ENCODE measurements at places on chromosomes 6 and 20.

DNA sequence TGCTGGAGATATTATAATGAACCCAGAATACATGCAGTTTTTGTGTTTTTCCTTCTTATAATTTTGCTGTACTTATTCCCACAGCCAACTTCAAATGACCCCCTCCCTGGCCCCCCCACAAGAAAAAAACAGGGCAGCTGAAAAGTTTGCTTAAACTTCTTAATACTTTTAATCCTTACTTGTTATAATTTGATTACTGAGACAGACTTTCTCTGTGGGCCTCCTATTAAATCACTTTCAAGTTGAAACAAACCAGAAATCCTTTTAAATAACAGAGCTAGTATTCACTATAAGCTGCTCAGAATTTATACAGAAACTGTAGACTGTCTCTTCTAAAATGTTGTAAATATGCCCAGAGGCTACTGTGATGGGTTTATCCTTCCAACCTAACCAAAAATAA is 106.3 kb downstream of the CENPW start:
- DNase-seq: no peak

GRCh38 chr6:168116975-168117899 is 38.2 kb upstream of the FRMD1 start:
- no peak for DNase-seq

- no peak for DNase-seq
These were observed 18.6 kb downstream of the TAB2 start for GRCh38 chr6:149335924-149336608.

DNA sequence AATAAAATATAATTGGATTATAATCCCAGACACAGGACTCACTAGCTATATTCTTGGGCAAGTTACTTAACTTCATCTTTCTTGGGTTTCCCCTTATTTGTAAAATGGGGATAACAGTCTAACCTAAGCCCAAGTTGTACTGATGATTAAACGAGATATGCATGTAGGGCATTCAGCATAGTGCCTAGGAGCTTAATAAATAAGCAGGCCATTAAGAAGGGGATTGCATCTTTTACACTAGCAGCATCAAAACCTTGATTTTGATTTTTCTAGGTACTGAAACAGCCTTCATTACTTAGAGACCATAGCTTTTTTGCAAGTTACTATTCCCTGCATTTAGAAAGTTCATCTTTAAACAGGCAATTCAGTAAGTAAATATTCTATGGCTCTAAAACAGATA is 2.2 kb upstream of the QKI start:
- no peak for DNase-seq

DNA sequence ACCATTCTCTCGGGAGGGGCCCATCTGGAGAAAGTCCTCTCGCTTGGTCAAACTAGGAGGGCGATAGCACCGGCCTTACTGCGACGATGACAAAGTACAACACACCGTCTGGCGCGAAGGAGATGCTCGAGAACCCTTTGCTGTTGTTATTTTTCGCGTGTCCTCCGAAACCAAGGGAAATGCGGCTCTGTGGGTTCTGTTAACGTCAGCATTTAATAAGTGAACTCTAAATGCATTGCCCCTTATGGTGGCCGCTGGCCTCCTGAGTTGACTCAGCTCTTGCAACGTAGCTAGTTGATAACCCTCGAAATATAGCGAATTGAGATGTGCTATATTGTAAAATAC is 577 bp upstream of the SCAND1 start:
- no peak for DNase-seq

- no peak for DNase-seq
These were observed 366.4 kb downstream of the PAX1 start for GRCh38 chr20:22071841-22072240.

GRCh38 chr20:53335555-53335954 is 258.1 kb downstream of the ZNF217 start:
- DNase-seq: no peak

DNA sequence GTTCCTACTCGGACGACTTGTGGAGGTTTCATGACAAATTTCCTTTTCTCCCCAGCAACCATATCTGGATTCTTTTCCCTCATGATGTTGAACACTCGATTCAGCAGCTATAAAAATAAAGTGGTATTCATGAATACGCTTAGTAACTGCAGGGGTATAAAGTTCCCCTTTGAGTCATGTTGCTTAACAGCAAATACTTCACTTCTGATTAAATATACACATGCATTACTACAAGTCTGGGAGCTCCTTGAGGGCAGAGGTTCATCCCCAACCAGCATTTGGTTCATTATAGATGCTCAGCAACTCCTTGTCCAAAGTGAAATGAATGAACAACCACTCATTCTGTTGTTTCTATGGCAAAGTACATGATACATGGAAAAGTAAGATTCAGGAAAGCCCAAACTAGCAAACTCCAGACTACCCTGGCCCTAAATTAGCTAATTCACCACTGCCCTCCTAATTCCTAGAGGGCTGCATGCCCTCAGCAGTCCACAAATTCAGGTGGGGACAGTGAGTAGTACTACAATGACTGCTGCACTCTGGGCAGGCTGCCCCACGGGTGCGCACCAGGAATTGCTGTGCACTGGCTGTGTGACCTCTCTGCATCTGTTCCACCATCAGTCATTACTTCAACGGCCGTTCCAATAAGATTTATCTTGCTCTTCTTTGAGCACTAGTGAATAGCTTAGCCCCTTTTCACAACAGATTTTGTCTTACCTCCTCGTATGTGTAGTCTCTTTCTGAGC is 15.2 kb downstream of the EIF2S2 start:
- no peak for DNase-seq

GRCh38 chr6:151387175-151387970 is 4.0 kb downstream of the ZBTB2 start:
- DNase-seq: no peak

- no peak for DNase-seq
These were observed 39.1 kb upstream of the AKIRIN2 start for GRCh38 chr6:87741001-87741650.

GRCh38 chr20:36384022-36384619 is 78.0 kb downstream of the DLGAP4 start:
- no peak for DNase-seq

DNA sequence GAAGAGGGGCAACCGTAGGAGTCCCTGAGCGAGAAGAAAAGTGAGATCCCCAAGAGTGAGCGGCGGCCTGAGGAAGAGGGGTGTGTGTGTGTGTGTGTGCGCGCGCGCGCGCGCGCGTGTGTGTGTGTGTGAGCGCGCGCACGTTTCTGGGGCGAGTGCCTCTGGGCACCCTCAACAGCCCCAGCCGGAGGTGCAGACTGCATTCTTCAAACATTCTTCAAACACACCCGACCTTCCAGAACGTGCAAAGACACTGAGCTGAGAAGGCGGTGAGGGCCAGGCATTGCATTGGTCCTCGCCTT is 76.2 kb upstream of the FOXP4 start:
- no peak for DNase-seq

GRCh38 chr6:13479971-13480434 is 7.4 kb downstream of the GFOD1 start:
- no peak for DNase-seq

DNA sequence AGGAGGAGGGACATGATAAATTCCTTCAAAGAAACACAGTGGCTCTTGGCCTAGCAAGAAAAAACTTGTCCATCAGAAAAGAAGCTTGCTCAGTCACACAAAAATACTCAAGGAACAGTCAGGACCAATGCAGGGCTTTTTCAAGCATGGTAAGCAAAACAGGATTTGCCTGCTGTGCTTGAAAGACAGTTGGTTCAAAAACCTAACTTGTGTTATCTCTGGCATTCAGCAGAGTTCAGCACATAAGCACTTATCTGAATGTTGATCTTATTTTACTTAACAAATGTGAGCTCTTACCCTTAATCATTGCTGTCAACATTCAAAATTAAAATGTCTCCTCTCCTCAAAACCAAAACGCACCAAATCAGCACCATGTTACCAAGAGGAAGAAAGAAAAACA is 38.3 kb downstream of the ATG5 start:
- DNase-seq: no peak

- DNase-seq: no peak
These were observed 270.3 kb downstream of the NKAIN2 start for GRCh38 chr6:124073820-124074587.

GRCh38 chr6:610882-611281 is 46.0 kb downstream of the HUS1B start:
- no peak for DNase-seq

DNA sequence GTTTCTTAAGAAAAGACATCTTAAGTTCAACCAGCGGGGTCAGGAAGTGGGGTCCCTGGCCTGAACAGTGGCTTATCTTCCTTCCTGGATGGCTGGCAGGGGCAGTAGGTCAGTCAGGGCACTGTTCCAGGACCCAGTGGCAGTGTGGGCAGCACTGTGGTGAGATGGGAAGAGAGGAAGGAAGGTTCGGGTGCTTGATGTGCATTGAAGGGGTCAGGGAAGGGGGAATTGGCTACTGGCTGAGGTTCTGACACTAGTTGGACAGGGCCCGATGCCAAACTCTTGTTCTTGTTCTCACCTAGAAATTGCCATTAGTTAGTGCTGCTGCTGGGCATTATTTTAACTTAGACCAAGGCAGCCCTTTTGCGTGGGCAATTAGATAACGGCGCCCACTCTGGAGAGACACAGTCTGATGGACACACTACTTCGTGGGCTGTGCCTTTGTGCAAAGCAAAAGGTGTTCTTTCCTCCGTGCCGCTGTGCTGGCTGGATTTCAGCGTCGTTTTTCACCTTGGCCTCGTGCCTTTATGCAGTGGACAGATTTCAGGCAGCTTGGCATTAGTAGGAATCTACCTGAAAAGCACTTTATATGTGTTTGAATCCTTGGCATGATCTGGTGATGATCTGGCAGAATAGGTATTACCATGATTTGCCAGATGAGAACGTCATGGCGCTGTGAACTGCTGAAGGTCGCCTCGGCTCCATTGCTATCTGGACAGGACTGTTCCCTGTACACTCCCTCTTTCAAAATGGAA is 30.3 kb downstream of the UTRN start:
- DNase-seq: no peak

- DNase-seq: no peak
These were observed 30.8 kb downstream of the ISM1 start for GRCh38 chr20:13251904-13252297.

- DNase-seq: peak; percentile 12
These were observed 543.4 kb downstream of the CD83 start for GRCh38 chr6:14660806-14661579.

DNA sequence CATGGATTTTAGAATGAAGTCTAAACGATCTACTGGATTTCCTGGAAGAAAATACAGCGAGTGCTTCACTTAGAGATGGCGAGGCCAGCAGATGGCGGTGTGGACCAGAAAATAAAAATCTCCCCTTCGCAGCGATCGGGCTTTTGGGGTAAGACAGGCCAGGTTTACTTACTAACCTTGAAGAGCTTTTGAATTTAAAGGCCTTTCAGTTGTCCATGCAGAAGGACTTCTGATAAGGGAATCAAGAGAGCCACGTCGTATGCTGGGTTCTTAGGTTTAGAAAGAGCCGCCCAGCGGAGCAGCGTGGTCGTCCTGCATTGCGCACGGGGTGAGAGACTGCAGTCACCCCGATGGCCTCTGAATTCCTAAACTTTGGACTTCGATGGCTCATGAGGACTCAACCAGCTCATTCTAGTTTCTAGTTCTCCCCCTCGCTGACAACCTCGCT is 125.2 kb upstream of the RALGAPA2 start:
- no peak for DNase-seq

DNA sequence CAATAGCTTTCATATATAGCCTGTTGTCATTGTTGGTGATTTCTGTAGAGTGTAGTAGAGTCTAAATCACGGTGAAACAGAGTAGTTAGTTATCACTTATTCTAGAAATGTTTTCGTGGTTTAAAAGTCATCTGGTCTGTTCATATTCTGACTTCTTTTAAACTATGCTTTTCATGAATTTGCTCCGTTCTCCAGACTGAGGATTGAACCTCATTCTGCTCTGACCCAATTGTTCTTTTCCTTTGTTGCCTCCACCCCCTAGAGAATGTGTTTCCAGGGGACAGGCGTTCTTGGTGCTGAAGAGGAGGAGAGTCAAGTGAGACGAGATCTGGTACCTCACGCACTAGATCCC is 748 bp upstream of the ZNF292 start:
- no peak for DNase-seq

GRCh38 chr6:134605034-134605433 is 287.1 kb upstream of the SGK1 start:
- no peak for DNase-seq

DNA sequence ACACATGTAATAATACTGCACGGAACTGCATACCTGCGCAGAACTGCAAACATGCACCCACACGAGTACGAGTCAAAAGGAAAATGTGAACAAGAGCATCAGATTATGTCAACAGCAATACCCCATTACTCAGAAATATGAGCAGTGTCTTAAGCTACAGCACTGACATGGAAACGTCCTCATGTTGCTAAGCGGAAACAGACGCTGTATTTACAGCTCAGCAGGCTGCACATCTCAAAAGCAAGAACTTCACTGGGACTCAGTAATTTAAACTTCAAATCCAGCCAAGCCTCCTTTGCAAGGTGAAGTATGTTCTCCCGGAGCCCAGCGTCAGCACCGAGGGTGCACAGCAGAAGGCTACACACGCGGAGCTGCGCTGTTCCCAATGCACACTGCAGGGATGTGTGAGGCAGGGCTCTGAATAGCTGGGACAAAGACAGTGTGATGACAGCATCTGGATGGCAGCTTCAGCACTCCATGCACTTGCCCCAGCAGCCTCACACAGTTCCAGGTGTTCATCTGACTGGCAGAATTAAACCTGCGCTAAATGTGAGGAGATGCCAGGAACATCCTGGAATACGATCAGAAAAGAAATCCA is 202.8 kb downstream of the WDR27 start:
- DNase-seq: no peak

DNA sequence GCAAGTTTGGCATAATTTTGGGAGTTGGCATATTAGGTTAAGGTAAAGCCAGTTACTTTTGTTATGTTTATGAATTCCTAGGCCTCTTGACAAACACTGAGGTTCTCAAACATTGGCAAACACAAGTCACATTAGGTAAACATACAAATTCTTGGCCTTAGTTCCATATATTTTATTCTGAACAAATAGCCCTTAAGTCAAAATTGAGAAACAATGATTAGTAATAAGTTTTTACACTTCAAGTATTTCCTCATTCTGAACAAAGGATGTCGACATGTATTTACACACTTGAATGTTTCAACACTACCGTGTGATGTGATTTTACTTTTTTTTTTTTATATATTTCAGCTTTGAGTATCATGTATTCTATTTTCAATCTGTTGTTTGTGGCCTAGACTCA is 3.8 kb upstream of the ECHDC1 start:
- no peak for DNase-seq

DNA sequence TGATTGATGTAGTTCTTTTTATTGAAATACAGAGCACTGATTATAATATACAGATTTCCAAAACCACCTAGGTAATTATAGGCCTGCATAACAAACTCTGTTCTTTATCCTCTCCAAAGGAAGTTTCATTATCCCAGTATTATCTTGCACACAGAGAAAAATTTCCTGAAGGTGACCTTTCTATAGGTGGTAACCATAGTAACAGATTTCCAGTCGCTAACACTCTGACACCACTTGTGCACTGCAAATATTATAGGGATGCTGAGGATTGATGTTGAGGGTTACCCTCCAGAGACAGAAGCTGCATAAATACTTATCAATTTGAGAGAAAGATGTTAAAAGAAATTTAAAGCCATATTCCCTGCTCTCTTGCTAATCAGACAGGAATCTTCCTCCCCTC is 274.5 kb upstream of the NRSN1 start:
- DNase-seq: no peak
